ENCODE measurements at places on chromosomes 6 and 20.

- no peak for DNase-seq
These were observed 130.0 kb upstream of the BMP5 start for GRCh38 chr6:56005426-56005825.

- no peak for DNase-seq
These were observed 245.2 kb downstream of the HAO1 start for GRCh38 chr20:7695051-7695495.

DNA sequence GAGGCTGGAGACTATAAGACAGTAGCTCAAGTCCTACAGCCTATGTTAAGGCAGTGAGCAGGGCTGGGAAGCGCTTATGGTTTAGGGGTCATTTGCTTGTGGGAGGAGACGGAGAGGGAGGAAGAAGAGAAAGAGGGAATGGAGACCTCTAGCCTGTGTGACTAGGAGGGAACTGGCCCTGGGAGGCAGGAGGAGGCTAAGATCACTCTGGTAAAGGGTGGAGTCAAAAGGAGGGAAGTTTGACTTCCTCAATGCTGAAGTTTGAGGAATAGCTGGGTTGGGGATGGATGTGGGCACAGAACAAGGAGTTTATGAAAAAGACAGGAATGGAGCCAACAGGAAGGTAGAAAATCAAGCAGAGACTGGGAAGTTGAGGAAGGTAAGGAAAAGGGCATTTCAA is 6.4 kb upstream of the BACH2 start:
- no peak for DNase-seq

DNA sequence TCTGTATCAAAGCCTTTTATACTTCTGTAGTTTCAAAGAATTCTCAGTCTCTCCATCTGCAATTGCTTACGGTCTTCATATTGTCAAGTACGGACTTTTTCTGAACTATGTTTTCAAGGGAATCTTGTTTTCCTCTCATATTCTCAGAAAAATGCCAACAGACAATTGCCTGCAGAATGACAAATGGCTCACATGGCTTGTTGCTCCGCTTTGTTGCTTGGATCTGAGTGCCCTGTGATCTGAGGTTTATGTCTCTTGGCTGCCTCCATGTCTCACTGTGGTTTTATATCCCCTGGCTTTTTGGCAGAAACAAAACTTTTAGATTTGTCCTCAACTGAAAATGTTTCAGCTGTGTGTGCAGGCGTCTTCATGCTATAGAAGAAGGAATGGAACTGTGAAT is 285.4 kb upstream of the CHD6 start:
- no peak for DNase-seq

GRCh38 chr6:11492464-11493290 is 44.9 kb upstream of the TMEM170B start:
- peak; percentile 64 for DNase-seq

- no peak for DNase-seq
These were observed 209.0 kb downstream of the THBS2 start for GRCh38 chr6:169044381-169045230.

DNA sequence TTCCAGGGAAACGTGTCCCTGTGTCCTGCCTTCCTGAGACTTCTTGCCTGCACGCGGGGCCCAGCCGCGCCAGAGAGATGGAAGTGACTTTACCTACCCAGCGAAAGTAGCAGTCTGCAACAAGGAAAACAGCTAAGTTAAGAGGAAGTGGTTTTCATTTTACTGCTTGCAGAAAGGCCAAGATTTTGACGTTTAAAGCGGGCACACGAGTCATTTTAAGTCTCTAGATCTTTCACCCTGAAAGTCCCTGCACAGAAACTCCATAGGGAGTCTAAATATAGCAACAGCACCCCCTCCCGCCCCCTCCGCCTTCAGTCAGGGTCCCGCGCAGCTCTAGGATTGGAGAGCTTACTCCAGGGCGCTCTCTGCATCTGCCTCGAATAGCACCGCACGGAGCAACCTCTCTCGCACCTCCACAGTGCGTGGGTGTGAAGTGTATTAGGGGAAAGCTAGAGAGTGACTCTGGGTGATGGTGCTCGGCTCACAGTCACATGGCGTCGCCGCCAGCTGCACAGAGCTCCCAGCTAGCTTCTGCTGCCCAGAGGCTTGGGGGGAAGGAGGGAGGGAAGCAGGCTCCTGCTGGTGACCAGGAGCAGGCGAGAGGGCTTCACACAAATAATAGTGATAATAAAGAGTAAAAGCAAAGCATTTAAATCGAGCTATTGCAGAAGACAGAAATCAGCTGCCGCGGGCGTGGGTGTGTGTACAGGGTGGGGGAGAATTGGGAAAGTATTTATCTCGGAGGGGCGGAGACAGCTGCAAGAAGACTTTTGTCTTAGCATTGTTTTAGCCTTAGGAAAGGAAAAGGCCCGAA is 1.8 kb upstream of the KCNQ5 start:
- DNase-seq = peak; percentile 3

DNA sequence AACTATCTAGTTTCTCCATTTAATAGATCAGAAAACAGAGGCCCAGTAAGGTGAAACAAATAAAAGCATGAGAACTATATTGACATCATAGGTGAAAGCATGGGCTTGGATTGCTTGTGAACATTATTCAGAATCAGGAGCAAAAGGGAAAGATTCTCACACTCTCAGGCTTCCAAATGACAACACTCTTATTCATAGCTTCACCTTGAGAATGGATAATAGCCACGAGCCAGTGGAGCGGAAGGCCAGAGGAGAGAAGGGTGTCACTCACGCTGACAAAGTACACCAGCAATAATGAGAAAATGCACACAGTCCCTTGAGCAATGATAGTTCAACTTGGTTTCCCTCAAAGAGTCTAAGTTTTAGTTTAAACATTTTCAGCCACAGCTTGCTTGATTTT is 339.0 kb downstream of the TPBG start:
- DNase-seq = no peak

- DNase-seq = no peak
These were observed 126.9 kb downstream of the KCNQ5 start for GRCh38 chr6:72748759-72749158.

DNA sequence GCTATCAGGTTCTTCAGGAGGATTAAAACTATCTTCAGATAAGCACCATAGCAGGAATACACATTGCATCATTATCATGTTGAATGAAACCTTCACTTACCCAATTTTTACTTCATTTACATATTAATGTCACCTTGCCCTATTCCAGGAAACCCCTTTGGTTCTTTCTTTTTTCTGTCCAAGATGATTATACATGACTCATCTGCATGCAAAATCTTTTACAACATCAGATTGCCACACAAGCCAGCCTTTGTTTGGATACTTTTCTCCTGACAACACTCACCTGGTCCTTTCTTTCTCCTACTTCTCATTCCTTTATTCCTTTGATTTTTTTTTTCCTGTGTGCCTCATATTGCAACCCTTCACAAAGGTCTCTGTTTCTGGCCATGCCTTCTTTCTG is 200.5 kb upstream of the POU3F2 start:
- peak; percentile 30 for DNase-seq

DNA sequence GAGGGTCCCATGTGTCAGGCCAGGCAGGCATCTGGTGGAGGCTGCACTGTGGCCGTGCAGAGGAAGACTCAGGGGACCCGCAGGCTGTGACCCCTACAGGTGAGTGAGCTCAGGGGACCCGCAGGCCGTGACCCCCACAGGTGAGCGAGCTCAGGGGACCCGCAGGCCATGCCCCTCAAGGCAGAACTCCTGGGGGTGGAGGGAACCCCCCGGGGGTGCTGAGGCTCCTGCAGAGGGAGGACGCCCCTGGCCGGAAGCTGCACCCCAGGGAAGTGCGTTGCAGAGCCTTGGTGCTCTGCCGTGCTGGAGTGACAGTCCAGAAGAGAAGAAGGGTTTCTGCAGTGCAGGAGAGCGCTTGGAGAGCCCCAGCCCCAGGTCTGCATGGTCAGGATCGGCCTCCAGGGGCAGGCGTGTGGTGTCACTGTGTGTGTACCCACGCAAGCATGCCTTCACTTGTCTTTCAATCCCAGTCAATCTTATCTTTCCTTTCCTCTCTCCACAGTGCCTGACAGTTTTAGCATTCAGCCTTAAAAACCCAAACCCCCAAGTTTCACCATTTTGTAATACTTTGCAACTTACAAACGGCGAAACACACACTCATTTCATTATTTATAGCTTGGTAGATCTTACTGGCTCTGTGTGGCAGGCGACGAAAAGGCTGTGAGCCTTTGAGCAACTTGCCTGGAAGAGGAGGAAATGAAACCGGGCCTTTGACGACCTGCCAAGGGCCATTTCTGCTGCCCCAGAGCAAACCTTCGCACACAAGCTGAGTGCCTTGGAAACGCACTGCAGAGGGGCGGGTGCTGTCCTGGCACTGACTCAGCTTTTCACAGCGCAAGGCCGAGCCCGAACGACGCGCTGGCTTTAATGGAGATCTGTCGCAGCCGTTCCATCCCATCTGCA is 101.4 kb upstream of the AGPAT4 start:
- DNase-seq = no peak

DNA sequence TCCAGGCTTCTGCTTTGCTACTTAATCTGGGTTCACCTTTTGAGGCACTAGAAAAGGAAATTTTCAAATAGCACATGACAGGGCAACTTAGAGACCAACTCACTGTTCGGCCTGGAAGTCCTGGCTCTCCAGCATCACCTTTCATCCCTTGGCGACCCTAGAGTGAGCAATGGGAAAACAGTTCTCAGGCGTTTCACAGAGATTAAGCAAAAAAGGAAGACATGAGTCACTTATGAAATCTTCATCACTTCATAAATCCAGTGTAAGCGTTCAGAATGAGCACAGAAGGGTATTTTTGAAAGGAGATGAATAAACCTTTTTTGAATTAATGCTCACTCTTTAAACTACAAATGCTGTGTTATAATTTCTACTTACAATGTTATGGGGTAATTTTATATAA is 104.0 kb downstream of the COL12A1 start:
- DNase-seq = peak; percentile 9

All from trophoblast cell (in vitro differentiated cells and primary cell).